ENCODE measurements at places on chromosomes 11 and 22.

DNA sequence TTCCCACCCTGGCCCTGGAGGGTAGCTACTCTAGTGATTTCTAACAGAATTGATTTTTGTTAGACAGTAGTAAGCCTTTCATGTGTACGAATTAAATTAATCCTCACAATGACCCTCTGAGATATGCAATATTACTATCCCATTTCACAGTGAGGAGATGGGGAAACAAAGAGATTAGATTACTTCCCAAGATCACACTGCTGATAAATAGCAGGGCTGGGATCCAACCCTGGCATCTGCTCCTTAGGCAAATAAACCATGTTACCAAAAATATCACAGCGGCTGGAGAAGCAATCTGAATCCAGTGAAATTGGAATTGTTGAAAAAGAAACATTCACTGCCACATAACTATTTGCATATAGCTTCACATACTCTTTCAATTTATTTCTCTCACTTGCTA is 12.8 kb upstream of the CAVIN3 start:
- DNase-seq: no peak

DNA sequence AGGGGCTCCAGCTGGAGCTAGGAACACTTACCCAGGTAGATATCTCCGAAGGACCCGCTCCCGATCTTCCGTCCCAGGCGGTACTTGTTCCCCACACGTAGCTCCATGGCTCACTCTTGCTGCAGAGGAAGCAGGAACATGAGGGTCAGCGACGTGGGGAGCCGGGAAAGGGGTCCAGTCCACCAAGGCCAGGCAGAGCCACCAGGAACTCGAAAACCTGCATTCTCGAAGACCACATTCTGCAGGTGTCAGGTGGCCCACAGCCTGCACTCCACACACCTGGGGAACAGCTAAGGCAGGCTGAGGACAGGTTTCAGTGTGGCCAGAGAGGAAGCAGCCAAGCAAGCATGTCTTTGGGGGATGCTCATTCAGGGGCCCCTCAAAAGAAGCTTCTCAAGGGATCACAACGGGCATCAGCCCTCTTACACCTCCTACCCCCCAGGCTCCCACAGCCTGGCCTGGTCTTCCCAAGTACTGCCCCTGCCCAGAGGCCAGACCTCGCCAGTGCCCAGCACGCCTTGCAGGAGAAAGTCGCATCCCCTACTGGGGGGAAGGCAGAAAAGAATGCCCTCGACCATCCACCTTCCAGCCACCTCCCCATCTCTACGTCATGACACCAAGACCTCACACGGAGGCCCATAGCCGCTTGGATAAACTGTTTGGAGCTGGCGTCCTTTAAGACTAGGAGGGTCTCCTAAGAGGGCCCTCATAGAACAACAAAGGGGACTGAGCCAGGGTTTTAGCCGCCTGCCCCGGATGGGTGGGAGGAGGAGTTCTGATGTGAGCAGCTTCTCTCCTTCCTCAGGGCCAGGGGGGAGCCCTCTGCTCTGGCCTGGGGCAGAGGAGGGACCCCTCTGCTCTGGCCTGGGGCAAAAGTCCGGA is 2.9 kb downstream of the CSNK1E start:
- DNase-seq: peak; percentile 38

DNA sequence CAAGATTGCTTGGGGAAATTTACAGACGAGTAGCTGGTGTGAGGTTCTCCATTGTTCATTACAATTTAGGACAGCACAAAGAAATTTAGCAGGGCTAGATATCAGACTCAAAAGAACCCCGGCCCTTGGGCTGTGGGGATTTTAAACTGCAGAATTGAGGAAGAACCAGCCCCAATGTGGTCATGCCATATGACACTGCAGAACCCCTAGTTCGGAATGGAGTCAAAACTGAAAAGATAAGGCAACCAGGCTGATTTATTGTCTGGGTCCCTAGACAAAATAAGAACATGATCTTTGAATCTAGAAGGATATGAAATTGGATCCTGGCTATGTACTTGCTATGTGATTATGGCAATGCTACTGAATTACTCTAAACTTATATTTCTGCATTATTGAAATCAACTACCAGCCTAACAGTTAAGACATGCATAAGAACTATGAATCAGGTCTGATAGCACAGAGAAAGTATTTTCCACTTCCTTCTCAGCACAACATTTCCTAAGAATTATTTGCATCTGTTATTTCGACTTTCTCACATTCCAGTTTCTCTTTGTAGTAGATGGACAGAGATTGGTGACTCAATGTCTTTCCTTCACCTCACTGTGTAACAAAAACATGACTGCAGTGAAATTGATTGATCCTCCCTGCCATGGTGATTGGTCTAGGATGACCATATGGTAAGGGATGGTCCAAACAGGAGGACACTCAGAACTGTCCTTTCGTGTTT is 13.2 kb downstream of the MMP3 start:
- DNase-seq: peak; percentile 31

DNA sequence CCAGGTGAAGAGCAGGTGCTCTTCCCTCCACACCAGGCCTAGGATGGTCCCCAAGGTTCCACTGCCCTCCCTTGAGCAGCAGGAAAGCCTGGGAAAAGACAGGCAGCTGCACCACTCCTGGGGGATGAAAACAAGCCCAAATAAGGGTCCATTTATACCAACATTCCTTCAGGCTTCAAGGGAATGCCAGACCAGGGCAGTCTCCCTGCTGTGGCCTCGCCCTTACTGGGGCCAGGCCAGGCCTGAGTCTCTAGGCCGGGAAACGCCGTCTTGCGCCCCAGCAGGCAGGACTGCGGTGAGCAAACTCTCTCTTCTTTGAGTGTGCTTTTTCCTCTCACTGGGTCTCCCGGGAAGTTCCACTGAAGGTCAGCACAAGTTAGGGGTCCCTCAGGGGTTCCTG is 443.5 kb downstream of the SOX6 start:
- no peak for DNase-seq

- DNase-seq: peak; percentile 95
These were observed 9.3 kb downstream of the CD82 start for GRCh38 chr11:44574610-44575287.

GRCh38 chr11:90330632-90331031 is 107.8 kb upstream of the CHORDC1 start:
- no peak for DNase-seq

- no peak for DNase-seq
These were observed 12.4 kb downstream of the UCP2 start for GRCh38 chr11:73969991-73970800.

GRCh38 chr11:88555018-88555828 is 217.7 kb upstream of the CTSC start:
- DNase-seq: peak; percentile 99

GRCh38 chr11:118789501-118790356 is 1.2 kb downstream of the DDX6 start:
- DNase-seq: peak; percentile 9

DNA sequence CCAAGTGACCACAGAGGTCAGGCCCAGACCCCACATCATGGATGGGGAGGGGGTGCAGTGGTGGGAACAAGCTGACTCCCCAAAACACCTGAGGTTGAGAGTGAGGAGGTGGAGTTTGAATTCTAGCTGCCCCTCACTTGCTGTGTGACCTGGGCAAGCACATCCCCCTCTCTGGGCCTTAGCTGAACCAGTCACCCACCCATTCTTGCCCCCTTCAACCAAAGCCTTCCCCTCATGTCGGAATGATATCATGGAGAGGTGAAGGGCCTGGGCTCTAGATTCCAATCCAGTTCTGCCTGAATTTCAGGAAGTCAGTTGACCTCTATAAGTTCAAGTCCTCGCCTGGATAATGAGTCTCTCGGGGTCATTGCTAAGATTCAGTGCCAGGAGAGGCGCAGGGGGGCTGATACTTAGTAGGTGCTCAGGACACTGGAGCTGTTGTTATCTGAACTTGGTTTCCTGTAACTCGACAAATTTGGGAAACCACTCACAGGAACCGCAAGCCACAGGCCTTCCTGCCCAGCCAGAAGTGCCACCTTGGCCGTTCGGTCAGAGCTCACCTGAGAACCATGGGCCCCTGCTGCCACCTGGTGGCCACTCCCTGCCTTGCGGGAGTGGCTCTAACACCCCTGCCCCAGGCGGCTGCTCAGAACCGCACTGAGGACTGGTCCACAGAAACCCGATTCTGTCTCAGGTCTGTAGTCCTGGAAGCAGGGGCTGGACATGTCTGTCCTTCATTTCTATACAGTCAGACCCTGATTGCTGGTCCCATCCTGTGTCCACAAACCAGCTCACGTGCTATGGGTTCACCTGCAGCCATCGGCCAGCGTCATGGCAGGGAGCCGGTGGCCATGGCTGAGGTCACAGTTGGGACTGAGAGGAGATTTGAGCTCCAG is 6.9 kb downstream of the CDC42EP1 start:
- peak; percentile 50 for DNase-seq

- no peak for DNase-seq
These were observed 46.2 kb upstream of the CTTN start for GRCh38 chr11:70352100-70352499.

DNA sequence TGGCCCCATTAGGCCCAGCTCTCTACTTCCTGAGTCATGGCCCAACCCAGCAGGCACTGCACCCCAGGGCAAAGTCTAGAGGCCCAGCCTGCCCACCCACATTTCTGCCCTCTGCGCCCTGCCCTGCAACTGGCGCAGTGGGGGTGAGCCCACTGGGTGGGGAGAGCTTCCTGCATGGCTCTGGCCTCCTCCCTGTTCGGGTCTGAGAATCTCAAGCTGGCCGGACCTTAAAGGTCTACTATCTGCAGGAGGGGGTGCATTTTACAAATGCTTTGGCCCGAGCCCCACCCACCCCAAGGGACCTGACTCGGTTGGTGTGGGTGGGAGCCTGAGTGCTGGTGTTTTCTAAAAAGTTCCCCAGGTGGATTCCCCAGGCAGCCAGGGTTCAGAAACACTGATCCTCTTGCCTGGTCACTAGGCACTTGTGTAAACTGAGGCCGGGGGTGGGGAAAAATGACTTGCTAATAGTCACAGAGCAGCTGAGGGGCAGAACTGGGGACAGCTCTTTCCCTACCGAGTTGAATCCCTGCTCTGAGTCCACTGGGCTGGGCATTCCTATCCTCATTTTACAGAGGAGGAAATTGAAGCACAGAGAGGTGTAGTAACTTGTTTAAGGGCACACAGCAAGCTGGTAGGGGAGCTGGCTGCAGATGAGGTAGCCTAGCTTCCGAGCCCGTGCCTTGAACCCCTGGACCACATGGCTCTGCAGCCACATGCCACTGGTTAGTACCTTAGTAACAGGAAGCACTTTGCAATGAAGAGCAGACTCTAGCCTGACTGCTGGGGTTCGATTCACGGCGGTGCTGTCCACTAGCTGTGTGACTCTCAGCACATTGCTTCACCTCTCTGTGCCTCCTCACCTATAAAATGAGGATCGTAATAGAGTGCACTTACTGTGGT is 36.3 kb downstream of the CD82 start:
- DNase-seq: no peak

- no peak for DNase-seq
These were observed 3.3 kb upstream of the EPS8L2 start for GRCh38 chr11:702462-703461.

- no peak for DNase-seq
These were observed at the start of gene SPI1 for GRCh38 chr11:47378010-47378835. Gene SPI1 (minus strand): TSS chr11:47378547. CDS start chr11:47378353, 194 bp downstream.

DNA sequence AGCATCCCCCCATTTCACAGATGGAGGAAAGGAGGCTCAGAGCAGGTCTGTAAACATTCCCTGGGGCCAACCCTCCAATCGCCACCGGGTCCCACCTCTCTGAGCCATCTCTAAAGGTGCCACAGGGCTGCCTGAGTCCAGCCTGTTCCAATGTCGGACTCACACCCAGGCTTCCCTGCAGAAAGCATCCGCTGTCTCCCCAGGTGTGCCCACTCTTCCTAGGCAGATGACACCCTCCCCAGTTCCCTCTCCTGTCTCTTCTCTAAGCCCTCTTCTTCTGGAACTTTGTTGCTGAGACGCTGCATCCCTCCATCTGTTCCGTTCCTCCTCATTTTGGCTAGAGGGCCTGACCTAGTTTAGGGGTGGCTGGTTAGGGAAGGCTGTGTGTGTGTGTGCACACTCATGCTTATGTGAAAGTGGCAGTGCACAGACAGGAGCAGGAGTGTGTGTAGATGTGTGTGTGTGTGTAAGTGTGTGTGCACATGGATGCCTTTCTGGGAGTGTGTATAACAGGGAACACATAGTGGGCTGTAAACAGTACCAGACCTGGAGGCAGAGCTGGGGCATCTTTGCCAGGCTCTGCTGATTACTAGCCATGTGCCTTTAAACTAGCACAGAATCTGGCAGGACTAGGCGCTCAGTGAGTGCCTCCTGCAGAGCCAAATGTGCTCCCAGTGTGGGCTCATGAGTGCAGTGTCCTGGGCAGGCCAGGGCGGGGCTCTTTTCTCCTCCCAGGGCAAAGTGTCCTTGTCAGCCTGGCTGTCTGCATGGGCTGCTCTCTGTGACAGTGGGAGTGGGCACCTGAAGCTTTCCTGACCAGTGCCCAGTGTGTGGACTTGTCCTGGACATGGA is 77.3 kb upstream of the NECTIN1 start:
- no peak for DNase-seq

- no peak for DNase-seq
These were observed 13.7 kb downstream of the APBB1 start for GRCh38 chr11:6405052-6405667.

DNA sequence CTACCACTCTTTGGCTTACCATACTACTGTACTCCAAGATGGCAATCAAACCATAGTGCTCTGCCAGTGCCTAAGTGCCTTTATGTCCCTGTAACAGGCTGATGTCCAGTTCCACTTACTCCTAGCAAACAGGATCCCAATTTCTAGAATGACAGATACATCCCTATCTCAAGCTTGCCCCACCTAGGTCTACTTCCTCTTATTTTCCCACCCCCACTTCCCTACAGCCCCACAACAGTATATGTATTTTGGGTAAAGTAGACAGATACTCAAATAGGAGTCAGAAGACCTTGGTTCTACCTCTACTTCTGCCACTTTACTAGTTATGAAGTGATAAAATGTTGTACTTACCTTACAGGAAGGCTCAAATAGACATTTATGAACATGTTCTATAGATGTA is 24.1 kb downstream of the SIK3 start:
- DNase-seq: no peak
